Calu3 (cell line): ENCODE measurements at places on chromosomes 3 and 15. TPM values are rescaled to one million over a fixed set of nuclear protein-coding genes. Genes with fewer than 3 reads are reported as not detected.

DNA sequence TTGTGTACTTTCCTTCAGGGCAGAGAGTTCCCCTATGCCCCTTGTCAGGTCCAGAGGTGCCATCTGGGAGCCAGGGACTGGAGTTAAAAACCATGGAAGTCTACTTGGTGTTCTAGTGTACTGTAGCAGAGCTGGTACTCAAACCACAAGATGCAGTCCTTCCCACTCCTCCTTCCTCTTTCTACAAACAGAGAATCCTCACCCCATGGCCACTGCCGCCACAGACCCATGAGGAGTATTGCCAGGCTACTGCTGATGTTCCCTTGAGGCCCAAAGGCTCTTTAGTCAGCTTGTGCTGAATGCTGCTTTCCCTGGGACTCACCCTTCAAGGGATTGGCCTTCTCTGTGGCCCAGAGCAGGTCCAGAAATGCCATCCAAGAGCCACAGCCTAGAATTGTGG, 229.2 kb upstream of the ZPLD1 start:
- no peak for DNase-seq

GRCh38 chr3:77066829-77067228, 26.9 kb downstream of the ROBO2 start:
- no peak for DNase-seq

GRCh38 chr3:152486364-152486763, 217.6 kb downstream of the MBNL1 start:
- no peak for DNase-seq

- no peak for DNase-seq
These were observed 28.6 kb downstream of the TGFBR2 start for GRCh38 chr3:30634761-30635735.

DNA sequence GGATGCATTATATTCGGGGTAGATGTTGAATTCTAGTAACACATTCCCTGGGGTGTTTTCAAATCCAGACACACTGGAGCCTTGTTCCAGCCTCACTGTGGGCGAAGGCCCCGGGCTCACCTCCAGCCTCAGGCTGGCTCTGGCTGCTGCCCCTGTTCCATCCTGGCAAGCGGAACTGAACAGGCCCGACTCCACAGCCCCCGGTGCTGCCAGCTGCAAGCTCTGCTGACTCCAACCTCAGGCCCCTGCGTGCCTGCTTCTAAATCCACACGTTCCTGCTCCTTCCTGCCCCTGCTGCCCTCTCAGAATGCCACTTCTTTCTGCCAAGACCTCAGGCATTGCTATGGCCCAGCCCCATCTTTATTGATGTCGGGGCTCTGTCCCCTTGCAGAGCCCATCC, 90.6 kb downstream of the LIPC start:
- no peak for DNase-seq

- DNase-seq, result no peak
These were observed 35.0 kb downstream of the ST6GAL1 start for GRCh38 chr3:186965141-186965879.

- DNase-seq, result peak; percentile 26
These were observed 4.1 kb upstream of the GCSAM start for GRCh38 chr3:112136959-112137693.

- no peak for DNase-seq
These were observed 57.6 kb downstream of the CD86 start for GRCh38 chr3:122112754-122113153.

DNA sequence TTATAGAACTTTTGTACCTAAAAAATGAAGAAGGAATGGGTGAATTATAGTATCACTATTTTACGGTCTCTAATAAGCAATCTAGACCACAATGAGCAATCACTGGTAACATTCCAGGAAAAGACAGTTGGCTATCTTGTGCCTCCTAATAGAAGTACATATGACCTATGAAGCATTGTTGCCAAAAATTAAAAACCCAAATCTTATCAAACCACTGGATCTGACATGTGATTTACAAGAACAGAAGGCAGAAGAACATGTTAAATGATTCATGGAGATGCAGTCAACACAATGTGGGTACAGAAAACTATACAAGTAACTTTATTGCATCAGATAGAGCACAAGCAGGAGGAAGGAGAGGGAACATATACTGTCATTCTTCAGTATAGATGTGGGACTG, 14.5 kb upstream of the HYKK start:
- no peak for DNase-seq

DNA sequence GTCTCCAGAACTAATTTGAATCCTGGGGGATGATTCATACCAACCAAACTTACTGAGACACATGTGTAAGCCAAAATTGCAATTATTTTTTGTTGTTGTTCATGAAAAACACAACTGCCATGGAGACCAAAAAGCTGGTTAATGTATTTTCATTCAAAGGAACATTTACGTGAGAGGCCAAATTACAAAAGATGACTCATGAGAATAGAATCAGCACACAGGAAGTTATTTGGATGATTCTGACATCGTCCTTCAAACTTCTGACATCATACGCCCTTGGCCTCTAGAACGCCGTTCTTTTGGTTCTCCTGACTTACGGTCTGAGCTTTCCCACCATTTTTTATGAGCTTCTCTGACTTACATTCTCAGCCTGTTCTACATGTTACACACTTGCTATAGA, 3.0 kb upstream of the ZNF280D start:
- no peak for DNase-seq

DNA sequence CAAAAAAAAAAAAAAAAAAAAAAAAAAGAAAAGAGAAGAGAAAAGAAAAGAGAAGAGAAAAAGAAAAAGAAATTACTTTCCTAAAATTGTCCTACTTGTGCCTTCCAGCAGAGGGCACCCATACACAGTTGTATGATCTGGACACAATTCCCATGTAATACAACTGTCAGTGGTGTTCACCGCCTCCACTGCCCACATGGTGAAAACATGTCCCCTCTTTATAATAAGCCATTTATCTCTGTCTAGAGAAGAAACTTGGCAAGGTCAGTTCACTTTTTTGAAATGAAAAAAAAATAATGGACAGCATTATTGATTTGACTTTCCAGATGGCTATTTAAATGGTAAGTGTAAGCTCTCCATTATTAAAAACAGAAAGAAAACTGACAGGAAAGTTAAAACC, 459.4 kb downstream of the GBE1 start:
- peak; percentile 48 for DNase-seq

- no peak for DNase-seq
These were observed 1.1 kb downstream of the PKM start for GRCh38 chr15:72229947-72230196.

GRCh38 chr15:97014001-97014400, 683.5 kb downstream of the NR2F2 start:
- DNase-seq, result no peak

- DNase-seq, result no peak
These were observed 323.8 kb upstream of the DNAJC19 start for GRCh38 chr3:181313335-181313734.

- DNase-seq, result no peak
These were observed 35.1 kb upstream of the SPTBN5 start for GRCh38 chr15:41928637-41929620.

GRCh38 chr3:90253131-90253530, 1145.7 kb downstream of the EPHA3 start:
- DNase-seq, result no peak

DNA sequence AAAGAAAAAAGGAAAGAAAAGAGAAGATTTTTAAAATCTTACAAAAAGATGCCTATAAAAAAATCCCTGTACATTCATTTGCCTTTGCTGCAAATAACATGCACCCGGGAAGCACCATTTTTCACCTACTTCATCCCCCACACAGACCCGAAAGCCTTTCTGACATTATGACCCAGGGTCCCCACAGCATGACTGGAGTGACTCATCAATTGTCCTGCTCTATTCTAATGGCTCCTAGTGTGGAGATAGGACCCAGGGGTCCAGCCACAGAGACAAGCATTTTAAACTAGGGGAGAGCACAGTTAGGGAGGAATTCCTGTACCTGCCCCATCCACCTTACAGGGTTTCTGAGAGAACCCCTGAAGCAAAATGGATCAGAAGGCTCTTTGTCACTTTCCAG, 14.7 kb upstream of the PXYLP1 start:
- DNase-seq, result no peak

DNA sequence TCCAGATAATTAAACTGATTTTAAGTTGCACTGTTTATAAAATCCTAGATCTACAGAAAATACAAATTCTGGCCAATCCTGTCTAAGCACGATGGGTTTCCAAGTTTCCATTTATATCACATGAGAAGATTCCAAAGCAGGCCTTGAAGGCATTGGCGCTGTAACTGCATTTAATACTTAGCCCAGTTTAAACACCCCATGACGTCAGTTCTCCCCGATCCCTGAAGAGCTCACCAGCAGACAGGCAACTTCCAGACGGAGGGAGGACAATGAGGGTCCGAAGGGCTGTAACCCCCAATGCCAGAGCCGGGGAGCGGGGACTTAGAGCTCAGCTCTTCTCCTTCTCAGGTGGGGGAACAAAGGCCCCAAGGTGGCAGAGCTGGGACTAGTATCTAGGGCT, 117.3 kb downstream of the XXYLT1 start:
- no peak for DNase-seq

DNA sequence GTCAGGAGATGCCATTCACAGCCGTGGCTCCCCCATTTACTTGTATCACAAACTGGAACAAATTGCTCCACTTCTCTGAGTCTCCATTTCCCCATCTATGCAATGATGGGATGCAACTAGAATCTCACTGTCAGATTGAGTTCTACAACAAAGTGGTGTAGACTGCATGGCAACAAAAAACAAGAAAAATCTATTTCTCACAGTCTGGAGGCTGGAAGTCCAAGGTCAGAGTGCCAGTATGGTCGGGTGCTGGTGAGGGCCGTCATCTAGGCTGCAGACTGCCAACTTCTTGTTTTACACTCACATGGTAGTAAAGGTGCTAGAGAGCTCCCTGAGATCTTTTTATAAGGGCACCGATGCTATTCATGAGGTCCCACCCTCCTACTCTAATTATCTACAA, 158.4 kb upstream of the BCL6 start:
- no peak for DNase-seq

- DNase-seq, result no peak
These were observed 24.9 kb downstream of the HACL1 start for GRCh38 chr3:15576475-15576874.

DNA sequence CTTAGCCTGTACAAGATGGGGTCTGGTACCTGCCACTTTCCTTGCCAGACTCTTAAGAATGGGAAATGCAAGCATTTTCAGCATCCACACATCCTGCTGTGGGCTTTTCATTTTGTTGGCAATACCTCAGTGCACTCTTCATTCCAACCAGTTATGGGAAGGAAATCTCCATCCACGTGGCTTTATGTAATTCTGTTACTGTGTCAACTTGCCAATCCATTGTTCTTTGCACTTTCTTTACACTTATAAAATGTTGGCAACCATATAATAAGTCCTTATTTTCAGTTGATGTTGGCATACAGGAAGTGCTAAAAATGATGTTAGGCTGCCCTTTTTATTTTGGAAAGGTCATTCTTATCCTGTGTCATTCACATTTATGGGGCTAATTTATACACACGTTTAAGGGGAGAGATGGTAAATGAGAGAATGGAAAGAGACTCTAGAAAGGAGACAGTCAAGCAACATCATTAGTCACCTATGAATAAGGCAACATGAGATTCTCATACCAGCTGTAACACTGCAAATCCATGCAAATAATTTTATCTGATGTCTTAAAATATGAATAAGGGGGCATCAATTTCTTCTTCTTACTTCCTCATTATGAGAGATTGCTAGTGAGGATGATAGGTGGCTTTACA, 238.7 kb downstream of the CHST2 start:
- DNase-seq, result no peak

- DNase-seq, result no peak
These were observed at the start of gene KCNAB1 for GRCh38 chr3:156120528-156121251. TSS of gene KCNAB1 (plus strand) at chr3:156120578.

DNA sequence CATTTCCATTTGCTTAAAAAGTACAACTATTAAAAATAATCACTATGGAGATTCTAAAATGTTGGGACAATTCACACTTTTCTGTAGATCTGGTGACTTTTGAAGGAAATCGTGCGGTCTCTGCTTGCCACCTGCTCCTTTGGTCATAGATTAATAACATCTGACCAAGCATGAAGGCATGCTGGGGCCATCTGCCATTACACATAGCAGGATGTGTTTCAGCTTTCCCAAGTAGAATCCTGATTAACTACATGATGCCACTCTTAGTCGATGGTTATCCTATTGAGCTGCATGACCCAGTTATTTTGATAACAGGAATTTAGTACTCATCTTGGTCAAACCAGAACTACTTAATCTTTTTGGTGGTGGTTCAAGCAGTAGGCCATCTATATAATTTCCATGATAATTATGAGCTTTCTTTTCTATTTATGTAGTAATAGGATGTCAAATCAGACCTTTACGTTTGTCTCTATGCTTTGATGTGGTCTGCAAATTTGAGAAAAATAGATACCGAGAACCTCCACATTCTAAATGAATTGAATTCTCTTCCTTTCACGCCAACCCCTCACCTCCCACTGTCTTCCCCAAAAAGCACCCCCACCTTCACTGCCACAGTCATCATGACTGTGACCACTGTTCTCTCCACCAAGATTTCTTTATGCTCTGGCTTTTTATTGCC, 158.1 kb downstream of the DIPK2A start:
- DNase-seq, result no peak

DNA sequence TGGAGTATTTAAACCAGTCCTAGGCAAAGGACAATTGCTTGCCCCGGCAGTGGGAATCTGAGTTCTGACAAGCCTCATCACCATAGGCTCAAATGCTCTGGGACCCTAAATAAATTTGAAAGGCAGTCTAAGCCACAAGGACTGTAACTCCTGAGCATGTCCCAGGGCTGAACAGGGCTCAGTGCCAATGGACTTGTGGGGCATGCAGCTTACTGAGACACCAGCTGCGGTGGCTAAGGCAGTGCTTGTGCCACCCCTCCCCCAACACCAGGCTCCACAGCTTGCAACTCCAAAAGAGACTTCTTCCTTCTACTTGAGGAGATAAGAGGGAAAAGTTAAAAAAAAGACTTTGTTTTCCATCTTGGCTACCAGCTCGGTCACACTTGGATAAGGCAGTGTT, 289.7 kb upstream of the DCBLD2 start:
- no peak for DNase-seq

DNA sequence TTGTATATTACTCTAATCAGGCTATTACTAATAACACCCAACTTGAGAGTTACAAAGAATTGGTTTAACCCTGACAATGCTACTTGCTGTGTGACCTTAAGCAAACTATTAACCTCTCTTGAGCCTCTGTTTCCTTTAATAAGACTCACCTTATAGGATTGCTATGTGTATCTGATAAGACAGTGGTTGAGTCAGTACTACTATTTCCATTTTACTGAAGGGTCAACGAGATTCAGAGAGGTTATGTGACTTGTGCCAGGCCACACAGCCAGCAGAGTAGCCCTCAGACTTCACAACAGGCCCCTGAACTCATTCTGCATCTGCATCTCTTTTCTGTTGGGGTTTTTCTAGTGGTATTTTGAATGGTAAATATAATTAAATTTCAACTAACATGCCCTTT, 420.1 kb downstream of the MAGI1 start:
- no peak for DNase-seq

TXNRD3 gene
- total RNA-seq, result 15.7 and 17.0 TPM in 2 replicates

PLA2G4D gene
- not detected in 2 replicates for total RNA-seq

REC114 gene
- total RNA-seq, result not detected in 2 replicates

MUSTN1 gene
- 0.66 TPM in 1 of 2 replicates, not detected in the other for total RNA-seq

SLC24A5 gene
- not detected in 2 replicates for total RNA-seq

LRRK1 gene
- 20.1 and 21.3 TPM in 2 replicates for total RNA-seq

GOLGA8N gene
- total RNA-seq, result 0.45 and 0.51 TPM in 2 replicates

LDHAL6B gene
- not detected in 2 replicates for total RNA-seq

TM6SF1 gene
- not detected in 2 replicates for total RNA-seq
